ENCODE measurements at places on chromosomes 4 and X.

GRCh38 chr4:17090063-17090462 is 191.6 kb upstream of the LDB2 start:
- DNase-seq = no peak

DNA sequence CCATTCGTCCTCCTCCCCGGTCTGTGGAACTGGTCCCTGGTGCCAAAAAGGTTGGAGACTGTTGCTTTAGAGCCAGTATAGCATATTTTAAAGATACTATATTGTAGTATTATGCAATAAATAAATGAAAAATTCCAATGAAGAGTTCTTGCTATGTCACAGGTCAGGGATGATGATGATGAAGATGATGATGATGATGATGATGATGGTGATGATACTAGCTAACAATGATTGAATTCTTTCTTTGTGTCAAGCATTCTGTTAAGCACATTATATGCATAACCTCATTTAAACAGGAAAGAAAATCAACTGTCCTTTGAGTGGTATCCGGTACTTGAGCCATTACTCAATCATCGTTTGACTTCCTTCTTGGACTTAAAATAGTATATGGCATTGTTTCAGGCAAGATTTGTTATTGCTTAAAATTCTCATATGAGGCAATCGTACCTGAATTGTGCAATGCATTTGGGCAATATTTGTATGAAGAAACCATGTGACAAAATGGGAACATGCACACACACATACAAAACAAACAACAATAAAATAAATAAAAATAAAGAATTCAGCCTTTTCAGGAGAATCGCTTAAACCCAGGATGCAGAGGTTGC is 22.8 kb upstream of the TLR2 start:
- no peak for DNase-seq

DNA sequence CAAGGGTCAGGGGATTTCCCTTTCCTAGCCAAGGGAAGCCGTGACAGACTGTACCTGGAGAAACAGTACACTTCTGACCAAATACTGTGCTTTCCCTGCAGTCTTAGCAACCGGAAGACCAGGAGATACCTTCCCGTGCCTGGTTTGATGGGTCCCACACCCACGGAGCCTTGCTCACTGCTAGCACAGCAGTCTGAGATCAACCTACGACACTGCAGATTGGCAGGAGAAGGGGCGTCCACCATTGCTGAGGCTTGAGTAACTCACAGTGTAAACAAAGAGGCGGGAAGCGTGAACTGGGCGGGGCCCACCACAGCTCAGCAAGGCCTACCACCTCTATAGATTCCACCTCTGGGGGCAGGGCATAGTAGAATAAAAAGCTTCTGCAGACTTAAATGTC is 48.7 kb upstream of the SRD5A3 start:
- DNase-seq = no peak

- DNase-seq = no peak
Measured at GRCh38 chr4:123579961-123580360, 183.4 kb downstream of the SPRY1 start.

- no peak for DNase-seq
Measured at GRCh38 chrX:121858867-121859647, 811.6 kb downstream of the GLUD2 start.

- DNase-seq = no peak
Measured at GRCh38 chrX:146238173-146238572, 420.5 kb downstream of the SLITRK2 start.

- DNase-seq = no peak
Measured at GRCh38 chrX:9374555-9374954, 90.3 kb upstream of the TBL1X start.

GRCh38 chr4:73892966-73893365 is 23.8 kb downstream of the CXCL1 start:
- DNase-seq = no peak

- DNase-seq = no peak
Measured at GRCh38 chr4:125321709-125322365, 7.1 kb downstream of the FAT4 start.

DNA sequence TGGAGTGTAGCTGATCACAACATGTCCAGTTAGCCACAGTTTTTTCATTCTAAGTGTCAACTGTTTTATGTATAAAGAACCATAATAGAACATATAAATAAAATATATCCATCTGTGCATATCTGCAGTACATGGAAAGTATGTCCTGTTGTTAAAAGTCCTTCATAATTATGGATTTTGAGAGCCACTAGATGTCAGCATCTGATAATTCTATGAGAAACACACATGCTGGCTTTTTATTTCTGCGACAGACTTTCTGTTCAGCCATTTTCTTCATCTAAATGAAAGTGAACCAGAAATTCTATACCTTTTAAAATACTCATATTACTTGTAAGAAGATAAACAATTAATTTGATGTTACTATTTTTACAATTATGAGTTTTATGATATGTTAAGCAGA is 251.5 kb downstream of the GPM6A start:
- DNase-seq = no peak

- DNase-seq = no peak
Measured at GRCh38 chr4:118282692-118283091, 70.1 kb downstream of the PRSS12 start.

- no peak for DNase-seq
Measured at GRCh38 chr4:152363086-152363485, 172.8 kb downstream of the FBXW7 start.

- no peak for DNase-seq
Measured at GRCh38 chrX:112736310-112736709, 56.6 kb upstream of the LHFPL1 start.

DNA sequence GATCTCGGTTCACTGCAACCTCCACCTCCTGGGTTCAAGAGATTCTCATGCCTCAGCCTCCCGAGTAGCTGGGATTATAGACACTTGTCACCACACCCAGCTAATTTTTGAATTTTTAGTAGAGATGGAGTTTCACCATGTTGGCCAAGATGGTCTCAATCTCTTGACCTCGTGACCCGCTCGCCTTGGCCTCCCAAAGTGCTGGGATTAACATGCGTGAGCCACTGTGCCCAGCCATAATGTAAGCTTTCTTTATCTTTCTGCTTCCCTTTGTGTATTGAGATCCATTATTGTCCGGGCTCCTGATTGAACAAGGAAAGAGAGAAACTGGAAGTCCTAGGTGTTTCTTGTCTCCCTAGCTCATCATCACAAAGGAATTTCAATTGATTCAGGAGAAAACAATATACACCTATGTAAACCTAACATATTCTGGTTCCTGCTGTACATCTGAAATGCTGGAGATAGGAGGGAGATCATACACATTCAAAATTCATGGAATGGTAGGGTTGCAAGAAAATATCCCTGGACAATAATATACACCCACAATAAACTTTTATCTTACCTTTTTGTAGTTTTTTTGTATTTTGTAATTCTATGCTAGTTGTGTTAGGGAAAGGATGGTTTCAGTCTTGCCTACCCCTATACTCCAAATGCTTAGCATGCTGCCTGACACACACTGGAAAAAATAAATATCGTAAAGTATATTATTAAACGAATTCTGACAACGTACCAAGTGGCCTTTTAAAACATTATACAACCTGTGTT is 194.4 kb upstream of the HS3ST1 start:
- DNase-seq = no peak

DNA sequence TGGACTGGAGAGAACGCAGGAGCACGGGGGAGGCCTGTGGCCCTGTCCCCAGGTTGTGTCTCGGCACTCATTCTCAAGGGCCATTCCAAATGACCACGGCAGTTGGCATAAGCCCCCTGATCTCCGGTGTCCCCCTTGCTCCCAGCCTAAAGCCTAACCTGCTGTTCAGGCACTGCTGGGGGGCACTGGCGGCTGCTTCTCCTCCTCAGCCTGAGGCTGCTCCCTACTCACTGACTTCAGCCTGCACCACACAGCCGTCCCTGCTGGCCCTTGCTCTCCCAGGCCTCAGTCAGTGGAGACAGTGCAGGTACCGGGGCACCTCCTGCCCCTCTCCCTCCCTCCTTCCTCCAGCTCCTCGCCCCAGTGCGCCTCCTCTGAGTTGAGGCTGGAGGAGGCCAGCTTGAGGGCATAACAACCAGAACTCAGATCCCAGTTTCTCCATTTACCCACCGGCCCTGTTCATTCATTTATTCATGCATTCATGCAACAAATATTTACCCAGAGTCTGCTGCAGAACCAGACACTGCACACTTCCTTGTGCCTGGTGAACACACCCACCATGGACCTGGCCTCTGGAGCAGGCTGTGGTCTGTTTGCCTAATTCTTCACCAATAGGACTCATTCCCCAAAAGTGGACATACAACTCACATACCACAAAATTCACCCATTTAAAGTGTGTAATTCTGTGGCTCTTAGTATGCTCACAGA is 65.0 kb downstream of the CPZ start:
- no peak for DNase-seq

DNA sequence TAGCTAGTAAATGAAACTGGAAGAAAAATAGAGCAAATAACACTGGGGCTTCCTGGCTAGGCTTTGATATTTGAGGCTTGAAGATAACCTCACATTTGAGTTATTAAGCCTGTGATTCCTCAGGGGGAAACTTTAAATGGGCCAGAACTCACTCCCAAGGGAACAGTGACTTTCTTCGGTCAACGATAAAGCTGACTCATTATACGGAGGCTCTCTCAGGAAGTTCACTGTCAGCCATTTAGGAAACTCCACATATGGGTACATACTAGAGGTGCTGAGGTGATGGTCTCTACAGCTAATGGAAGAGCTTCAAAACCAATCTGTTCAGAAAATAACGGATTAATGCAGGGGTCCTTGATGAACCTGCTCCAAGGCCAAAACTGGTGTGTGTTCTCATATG is 120.8 kb downstream of the SH2D1A start:
- no peak for DNase-seq

GRCh38 chr4:66693694-66694093 is 851.6 kb downstream of the CENPC start:
- DNase-seq = no peak

DNA sequence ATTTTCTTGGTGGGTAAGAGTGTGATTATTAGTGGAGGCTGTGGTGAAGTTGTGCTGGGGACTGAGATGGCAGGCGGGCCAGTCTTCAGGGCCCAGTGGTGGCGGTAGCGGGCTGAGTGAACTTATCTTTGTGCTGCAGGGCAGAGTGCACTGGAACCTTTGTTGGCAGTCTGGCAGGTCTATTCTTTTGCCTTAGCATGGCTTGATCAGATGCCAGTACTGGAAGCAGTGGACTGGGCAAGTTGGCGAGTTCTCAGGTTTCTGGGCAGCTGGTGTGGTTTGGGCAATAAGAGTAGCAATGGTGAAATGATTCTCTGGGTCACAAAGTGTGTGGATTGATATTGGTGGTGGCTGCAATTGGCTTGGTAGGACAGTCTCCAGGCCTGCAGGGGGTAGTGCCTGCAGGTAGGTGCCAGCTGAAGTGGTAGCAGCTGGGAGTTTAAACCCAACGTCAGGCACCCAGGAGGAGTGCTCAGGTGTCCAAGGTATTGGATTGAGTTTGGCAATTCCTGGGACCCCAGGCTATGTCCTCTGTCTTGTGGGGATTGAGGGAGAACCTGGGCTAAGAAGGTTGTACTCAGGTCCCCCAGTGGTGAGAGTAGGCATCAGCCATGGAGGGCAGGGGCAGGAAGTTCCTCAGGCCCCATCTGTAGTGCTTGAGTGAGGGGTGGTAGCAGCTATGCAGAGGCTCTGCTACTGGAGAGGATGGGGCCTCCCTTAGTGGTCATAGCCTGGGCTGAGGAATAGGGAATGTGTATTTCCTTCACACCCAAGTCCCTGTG is 34.9 kb upstream of the SLC25A14 start:
- no peak for DNase-seq

- no peak for DNase-seq
Measured at GRCh38 chr4:91032725-91033445, 905.7 kb downstream of the CCSER1 start.

DNA sequence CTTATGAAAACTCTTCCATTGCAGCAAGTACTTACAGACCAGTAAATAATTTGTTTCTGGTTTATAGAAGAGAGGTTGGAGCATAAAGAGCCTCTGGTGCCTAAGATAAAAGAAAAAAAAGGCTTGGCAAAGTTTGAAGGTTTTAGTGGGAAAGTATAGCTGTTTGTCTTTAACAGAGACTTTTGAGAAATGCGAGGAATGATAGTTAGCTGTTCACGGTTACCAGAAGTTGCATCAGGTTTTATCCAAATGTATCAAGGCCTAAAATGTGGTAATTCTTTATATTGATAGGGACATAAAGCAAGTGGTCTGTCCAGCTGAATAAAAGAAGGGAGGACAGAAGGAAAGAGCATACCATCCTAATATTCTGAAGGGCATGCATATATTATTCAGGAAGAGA is 29.3 kb downstream of the RAP1GDS1 start:
- DNase-seq = no peak

- DNase-seq = no peak
Measured at GRCh38 chrX:114344756-114345349, 239.0 kb upstream of the HTR2C start.

GRCh38 chr4:88610771-88611170 is 18.5 kb downstream of the HERC3 start:
- no peak for DNase-seq

DNA sequence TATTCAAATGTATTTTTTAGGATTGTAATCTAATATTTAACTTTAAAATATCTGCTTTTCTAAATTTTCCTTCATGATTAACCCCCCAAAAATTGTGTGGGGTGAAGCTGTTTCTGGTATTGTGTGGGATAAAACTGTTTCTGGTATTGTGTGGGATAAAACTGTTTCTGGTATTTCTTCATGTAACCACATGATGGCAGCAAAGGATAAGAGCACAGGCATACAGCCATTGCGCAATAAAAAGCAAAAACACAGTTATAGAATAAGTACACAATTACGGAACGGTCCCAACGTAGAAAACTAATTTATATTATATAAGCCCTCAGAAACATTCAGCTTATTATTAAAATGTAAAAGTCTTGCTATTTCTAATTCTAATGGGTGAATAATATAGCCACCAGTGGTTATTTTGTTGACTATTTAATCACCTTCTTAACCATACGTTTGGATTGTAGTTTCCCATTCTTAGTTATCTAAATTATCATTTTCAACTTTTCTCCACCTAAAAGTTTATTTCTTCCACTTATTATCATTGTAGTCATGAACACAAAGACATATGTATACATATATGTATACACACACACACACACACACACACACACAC is 333.9 kb upstream of the FSTL5 start:
- no peak for DNase-seq

GRCh38 chrX:7059214-7059838 is 88.2 kb upstream of the STS start:
- DNase-seq = no peak

DNA sequence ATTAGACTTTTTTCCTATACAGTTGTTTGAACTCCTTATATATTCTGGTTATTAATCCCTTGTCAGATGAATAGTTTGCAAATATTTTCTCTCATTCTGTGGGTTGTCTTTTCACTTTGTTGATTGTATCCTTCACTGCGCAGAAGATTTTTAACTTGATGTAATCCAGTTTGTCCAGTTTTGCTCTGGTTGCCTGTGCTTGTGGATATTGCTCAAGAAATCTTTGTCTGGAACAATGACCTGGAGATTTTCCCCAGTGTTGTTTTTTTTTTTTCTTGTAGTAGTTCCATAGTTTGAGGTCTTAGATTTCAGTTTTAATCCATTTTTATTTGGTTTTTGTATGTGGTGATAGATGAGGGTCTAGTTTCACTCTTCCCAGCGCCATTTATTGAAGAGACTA is 289.8 kb upstream of the SPOCK3 start:
- no peak for DNase-seq

- DNase-seq = no peak
Measured at GRCh38 chr4:139826426-139826825, 160.8 kb downstream of the MGST2 start.

- DNase-seq = no peak
Measured at GRCh38 chrX:9609987-9610386, 145.1 kb downstream of the TBL1X start.

- DNase-seq = no peak
Measured at GRCh38 chrX:72687396-72687795, 26.7 kb downstream of the PHKA1 start.
